AG10803 (cell line): ENCODE measurements at places on chromosomes 16 and 17.

- DNase-seq, result no peak
These were observed 135.1 kb downstream of the MRM1 start for GRCh38 chr17:36736201-36737156.

- DNase-seq, result peak; percentile 38
These were observed 4.8 kb downstream of the MT1A start for GRCh38 chr16:56643080-56643778.

- DNase-seq, result no peak
These were observed 14.2 kb downstream of the TERF2 start for GRCh38 chr16:69371564-69371963.

DNA sequence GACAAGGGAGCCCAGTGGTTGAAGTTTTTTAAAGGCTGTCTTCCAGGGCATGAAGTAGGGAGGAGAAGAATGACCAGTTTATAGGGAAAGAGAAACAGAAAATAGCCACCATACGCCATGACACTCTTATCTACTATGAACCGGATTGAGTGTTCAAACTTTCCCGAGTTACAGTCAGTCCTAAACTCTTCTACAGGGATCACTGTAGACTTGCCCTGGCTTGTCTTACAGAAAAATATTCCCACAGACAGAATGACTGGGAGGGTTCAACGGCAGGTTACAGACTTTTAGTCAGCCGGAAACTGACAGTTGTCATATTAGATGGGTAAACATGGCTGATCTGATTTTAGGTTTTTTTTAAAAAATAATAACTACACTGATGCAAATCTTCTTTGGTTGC is 662.5 kb upstream of the SOX9 start:
- no peak for DNase-seq

GRCh38 chr17:15076991-15077663 is 188.0 kb downstream of the PMP22 start:
- no peak for DNase-seq

DNA sequence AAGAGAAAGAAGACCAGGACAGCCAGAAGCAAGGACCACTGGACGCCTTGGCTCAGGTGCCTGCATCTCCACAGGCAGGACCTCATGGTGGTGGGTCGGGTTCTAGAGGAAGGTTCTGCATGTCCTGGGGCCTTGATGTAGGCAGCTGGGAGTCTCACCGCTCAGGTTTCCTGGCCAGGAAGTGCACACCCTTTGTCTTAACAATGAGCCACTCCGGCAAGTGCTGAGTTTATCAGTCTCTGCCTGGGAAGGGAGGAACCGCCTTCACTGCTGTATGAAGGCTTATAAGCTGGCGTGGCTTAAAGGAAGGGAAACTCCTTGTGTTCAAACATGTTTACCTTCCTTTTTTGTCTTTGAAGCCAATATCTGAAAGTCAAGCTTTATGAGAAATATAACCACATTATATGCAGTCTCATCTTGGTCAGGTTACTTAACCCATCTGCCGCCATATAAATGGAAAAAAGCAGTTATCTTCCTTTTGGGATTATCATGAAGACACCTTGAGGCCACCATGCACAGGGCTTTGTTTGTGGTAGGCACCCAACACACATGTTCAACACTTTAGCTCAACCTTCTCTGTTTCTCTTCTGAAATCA is at the start of gene ST6GALNAC1:
ST6GALNAC1 (minus strand) TSS at position 205 of the 596 bp plus-strand sequence; CDS start at position 86, 119 bp downstream.
- DNase-seq, result no peak

DNA sequence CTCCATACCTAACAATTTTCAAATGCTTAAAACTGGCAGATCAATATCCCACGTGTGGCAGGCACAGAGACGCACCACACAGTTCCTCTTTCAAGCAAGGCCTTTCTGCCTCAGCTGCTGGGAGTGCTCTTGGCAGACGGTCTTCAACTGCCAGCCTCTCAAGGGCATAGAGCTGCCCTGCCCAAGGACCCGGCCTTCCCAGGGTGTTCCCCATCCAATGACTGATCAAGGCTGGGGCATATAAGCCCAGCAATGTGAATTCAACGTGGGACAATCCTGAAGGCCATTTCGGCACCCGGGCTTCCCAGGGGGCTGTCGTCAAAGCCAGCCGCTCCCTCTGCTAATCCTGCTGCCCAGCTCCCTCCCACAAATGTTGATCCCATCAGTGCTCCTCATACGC is 107.1 kb downstream of the STX8 start:
- no peak for DNase-seq

- no peak for DNase-seq
These were observed 25.1 kb upstream of the CDH15 start for GRCh38 chr16:89146211-89147005.

GRCh38 chr16:31033709-31034492 is 543 bp downstream of the STX4 start:
- peak; percentile 75 for DNase-seq

DNA sequence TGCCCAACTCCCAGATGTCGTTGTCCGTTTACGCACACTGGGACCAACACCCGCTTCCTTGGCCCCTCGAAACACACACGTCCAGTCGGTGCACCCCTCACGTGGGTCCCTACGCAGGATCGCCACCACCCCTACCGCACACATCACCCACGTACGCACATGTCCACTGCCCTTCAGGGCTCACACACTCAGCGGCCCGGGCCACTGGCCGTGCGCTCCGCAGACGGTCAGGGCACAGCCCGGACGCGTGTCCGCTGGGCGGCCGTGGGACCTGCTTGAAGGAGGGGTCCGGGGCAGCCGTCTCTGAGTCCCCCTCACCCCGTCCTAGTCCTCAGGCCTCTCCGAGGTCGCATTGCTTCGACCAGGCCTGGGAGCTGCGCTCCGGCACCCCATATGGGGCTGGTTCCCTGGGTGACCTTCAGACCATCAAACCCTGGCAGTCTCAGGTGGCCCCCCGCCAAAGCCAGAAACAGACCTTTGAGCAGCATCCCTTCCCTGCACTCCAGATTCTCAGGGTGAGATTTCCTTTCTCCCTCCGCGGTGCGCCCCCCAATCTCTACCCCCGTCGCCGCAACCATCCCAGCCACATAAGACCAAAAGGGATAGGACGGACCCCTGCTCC is 914 bp upstream of the GPRC5B start:
- no peak for DNase-seq

DNA sequence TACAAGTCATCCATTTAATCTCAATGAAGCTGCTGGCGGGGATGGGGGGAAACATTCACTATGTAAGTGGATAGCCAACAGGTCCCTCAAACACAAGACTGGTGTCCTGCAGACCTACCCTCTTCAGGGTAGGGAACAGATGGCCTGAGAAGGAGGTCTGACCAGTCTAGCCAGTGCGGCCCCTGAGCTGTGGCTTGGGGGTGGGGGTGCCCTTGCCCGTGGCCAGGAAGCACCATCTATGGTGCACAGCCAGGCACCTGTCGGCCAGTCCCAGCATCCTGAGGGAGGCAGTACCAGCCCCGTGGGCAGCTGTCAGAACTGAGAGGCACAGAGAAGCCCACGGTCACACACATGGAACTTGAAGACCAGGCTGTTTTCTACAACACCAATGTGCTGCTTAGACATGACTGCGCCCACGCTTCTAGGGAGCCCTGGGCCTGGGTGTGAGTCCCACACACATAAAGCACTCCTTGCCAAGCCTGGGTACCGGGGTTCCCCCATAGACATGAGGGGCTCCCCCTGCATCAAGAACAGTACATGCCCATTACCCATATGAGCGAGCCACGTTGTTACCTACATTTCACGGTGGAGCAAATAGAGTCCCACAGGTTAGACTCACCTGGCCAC is 40.9 kb downstream of the RMI2 start:
- DNase-seq, result no peak

GRCh38 chr17:53696286-53696685 is 126.4 kb upstream of the KIF2B start:
- no peak for DNase-seq

- peak; percentile 91 for DNase-seq
These were observed 22.1 kb downstream of the VAC14 start for GRCh38 chr16:70778901-70779309.

DNA sequence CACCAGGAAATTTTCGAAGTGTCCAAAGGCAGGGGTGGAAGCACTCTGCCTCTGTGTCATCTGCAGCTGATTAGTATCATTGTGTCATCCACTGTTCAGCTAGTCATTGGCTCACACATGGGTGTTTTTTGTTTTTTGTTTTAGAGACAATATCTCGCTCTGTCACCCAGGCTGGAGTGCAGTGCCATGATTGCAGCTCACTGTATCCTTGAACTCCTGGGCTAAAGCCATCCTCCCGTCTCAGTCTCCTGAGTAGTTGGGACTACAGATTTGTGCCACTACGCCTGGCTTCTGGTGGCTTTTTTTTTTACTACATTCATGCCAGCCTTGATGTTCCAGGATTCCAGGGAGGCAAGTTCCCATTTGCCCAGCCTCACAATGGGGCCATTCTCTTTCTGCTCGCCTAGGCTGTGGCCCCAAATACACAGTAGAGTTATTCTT is 32.5 kb upstream of the MYO18A start:
- peak; percentile 58 for DNase-seq

- no peak for DNase-seq
These were observed 19.6 kb downstream of the ABCA6 start for GRCh38 chr17:69122065-69122464.

DNA sequence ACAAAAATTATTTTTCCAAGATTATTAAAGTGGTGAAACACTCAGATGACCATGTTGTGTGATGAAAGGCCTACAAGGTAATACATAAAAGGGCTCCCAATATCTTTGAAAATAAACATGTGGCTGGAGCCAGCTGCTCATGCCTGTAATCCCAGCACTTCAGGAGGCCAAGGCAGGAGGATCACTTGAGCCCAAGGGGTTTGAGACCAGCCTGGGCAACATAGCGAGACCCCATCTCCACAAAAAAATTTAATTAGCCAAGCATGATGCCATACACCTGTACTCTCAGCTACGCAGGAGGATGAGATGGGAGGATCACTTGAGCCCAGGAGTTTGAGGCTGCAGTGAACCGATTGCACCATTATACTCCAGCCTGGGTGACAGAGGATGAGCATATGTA is 26.8 kb downstream of the SIAH1 start:
- no peak for DNase-seq

GRCh38 chr17:67992548-67993152 is 3.6 kb downstream of the C17orf58 start:
- no peak for DNase-seq

GRCh38 chr16:89410794-89411309 is 79.5 kb downstream of the ANKRD11 start:
- peak; percentile 87 for DNase-seq

- DNase-seq, result no peak
These were observed 4.5 kb downstream of the TMEM238L start for GRCh38 chr17:10799407-10799806.

DNA sequence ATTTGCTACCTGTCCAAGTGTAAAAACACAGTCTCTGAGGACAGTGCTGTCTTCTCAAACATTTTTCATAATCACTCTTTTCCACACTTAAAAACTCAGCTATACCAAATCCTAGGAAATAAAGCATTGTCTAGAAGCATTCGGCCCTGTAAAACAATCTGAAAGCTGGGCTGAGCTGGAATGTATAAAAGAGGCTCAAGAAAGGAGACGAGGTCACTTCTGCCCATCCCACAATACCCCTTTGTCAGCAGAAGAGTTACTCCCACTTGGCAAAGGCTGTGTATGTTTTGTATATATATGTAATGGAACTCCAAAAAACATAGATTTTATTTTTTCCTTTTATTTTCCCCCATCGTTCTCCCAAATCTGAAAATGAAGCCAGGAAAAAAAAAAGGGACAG is 43.9 kb downstream of the STH start:
- no peak for DNase-seq

DNA sequence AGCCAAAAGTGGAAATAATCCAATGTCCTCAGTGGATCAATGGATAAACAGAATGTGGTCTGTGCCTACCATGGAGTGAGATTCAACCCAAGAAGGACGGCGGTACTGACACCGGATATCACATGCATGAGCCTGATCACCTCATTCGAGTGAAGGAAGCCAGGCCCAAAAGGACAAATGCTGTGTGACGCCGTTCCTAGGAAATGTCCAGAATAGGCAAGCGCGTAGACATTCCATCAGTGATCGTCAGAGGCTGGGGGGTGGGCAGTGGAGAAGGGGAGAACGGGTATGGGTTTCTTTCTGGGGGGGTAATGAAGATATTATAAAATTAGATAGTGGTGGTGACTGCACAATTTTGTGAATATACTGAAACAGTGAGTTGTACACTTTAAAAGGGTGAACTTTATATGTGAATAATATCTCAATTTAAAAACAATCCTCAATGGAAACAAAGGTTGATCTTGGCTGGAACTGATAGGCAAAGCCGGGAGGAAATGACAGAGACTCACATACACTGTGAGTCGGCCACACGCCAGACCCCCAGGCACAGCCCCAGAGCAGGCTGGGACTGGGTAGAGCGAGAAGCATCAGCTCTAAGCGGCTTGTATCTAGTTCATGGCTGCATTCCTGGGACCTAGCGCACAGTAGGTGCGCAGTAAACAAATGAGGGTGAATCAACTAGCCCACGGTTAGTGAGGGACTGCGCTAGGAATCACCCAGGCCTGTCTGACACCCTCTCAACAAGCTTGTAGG is 3.5 kb downstream of the DBNDD1 start:
- DNase-seq, result no peak

DNA sequence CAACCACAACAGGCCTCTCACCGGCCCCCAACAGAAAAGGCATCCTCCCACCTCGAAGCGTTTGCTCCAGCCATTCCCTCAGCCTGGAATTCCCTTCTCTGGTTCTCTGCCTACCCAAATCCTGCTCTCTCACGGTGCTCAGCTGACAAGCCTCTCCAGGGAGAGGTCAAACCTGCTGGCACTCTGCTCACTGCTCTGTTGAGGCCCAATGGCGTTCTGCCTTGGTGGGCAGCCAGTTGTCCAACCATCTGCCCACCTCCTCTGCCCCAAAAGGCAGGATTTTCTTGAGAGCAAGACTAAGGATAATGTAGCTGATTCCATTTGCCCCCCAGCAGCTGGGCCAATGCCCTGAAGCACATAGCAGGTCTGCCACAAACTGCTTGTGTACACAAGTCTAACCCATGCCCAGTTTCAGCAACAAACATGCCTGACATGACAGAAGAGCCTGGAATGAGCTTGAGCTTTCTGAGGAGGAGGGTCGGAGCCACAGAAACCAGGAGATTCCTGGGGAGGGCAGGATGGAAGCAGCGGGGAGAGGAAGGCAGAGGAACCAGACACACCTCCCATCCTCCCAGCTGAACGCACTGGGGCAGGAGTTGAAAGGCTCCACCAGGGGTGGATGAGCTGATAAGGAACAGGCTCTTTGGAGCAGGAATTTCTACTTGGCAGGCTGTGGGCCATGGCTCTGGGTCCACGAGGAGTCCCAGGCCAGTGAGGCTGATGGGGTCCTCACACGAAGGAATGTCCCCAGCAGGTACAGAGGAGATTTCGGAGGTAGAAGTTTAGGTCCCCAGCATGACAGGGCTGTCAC is 23.9 kb downstream of the ARHGAP27 start:
- no peak for DNase-seq

DNA sequence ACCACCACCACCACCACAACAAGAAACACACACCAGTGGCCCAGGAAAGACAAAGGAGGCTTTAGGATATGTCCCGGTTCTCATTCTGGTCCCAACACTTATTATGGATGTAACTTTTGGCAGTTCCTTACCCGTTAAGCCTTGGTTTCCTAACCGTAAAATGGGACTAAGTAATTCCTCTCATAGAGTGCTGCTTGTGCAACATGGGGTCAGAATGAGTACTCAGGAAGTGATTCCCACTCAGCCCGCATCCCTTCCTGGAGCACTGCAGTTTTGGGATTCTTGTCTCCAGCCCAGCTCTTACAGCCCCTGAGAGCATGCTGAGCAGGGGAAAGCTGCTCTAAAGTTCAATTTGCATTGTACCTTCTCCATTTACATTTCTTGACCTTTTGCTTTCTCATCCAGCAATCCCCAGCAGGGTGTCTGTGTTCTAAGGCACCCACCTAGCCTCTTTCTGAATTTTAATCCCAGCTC is 262.6 kb downstream of the PRKCA start:
- DNase-seq, result peak; percentile 71
